ENCODE measurements at places on chromosomes 4 and X.

DNA sequence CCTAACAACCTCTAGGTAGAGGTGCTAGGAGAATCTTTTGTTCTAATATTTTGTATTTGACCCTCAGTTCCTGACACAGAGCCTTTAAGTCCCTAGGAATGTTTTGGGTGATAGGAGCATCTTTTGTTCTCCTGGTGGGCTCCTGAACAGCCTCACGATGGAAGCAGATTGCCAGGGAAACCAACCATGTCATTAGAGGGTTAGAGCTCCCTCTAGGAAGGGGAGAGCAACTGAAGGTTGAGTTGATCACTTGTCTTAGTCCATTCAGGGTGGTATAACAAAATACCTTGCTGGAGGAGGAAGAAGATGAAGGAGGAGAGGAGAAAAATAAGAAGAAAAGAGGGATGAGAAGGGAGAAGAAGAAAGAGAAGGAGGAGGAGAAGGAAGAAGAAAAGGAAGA is 9.2 kb downstream of the VCX start:
- DNase-seq, result no peak

GRCh38 chr4:61783050-61783449 is 582.9 kb downstream of the ADGRL3 start:
- DNase-seq, result no peak

DNA sequence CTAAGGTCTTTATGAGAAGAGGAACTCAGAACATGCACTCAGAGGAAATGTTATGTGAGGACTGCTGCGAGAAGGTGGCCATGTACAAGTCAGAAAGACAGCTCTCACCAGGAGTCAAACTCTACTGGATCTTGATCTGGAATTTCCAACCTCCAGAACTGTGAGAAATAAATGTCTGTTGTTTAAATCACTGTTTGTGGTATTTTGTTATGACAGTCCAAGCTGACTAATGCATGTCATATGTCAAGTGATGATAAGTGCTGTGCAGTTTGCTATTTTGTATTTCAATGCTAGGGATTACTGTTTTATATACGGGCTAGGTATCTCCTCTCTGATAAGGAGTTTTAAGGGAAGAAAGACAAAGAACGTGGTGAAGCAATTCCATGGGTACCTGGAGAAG is 162.3 kb downstream of the CPEB2 start:
- DNase-seq, result no peak

DNA sequence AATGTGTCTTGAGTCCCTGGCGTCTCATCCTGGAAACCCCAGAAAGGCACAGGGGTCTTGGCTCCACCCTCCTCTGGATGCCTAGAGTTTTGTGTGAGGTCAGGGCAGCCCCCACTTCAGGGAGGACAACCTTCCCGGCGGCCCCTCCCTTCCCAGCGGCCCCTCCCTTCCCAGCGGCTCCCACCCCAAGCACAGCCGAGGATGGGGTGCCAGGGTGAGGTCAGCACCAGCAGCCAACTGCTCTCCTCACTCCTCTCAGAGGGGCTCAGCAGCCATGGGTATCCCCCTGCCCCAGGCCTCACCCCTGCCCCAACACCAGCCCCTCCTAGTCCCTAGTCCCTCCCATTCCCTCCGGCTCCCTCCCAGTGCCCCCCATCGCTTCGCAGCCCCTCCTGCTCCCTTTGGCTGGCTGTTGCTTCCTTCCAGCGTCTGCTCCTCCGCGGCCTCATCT is 17.4 kb downstream of the DGKQ start:
- DNase-seq, result no peak

DNA sequence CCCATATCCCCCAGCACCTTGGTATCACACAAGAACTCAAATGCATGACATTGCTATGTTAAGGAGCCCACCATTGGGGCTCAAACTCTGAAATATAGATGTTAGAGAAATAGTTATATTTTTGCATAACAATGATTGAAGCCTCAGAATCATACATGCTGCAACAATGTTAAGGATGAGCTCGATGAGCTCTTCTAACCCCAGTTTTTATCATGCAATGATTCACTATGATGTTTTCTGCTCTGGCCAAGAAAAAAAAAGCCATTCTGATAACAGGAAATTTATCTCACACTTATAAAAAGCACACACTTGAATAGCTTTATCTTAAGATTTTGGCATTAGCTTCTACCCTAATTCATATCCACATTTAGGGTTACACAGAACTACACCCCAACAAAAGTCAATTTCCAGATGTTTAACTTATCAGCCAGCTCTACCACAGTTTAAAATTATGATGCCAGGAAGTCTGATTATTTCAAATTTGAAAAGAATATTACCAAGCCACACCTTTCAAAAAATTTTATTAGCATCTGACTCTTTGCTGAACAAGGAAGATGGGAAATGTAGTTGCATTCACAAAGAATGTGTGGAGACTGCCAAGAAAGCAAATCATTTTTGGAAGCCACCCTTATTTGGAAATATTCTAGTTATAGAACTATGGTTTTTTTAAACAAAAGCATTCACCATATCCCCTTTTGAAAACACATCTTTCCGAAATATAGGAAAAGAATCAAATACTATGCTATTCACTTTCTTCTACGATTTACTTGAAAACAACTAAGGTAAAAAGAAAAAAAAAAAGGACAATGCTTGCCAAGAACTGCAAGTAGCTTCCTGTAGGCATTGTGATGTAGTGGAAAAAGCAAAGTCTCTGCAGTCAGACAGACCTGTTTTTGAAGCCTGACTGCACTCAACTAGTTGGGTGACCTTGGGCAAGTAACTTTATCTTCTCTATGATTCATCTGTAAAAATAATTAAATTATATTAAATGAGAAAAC is 100.8 kb upstream of the PLS3 start:
- no peak for DNase-seq

DNA sequence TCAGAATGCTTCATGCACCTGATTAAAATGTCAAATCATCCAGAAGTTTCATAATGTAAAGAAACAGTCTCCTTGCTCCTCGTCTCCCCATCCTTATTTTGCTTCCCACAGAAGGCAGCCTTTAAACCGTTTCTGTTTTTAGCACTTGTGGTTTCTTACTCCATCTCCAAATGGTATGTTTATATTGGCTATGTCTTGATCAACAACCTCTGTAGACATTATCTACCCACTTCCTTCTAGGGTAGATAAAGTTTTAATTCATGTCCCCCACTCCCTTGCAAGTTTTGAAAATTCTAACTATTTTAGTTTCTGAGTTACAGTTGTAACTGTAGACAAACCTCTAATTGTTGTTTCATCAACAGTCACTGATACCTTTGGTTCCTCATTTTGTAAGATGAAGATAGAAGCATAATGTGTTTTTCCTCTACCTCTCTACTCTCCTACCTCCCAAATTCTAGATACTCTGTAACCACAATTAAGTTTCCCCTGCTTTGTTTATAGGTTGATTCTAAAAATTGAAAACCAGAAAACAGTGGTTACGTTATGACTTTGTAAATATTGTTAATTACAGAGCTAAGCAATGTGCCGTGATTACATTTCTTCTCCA is 291.7 kb upstream of the GATB start:
- DNase-seq, result peak; percentile 33

GRCh38 chrX:151082077-151082948 is 94.1 kb upstream of the GPR50 start:
- DNase-seq, result peak; percentile 67

- DNase-seq, result no peak
These were observed 238.8 kb downstream of the ANK2 start for GRCh38 chr4:113288257-113288656.

DNA sequence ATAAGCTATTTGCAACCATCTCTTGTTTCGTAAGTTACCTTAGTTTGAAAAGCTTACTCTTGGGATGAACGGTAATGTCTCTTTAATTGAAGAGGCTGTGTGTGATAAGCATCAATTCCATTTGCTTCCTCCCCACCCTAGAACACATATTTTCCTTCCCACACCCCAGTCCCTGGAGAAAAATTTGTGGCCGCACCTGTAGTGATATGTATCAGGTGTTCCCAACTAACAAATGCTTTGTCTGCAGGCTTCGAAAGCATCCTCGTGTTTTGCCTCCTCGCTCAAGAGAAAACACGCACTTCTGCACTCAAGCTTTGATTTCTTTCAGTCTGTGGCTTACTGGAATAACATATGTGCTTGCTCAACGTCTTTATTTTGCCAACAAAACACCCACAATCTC is 143.8 kb upstream of the OTUD4 start:
- no peak for DNase-seq

GRCh38 chr4:155638195-155638965 is 28.3 kb upstream of the GUCY1A1 start:
- peak; percentile 27 for DNase-seq

- no peak for DNase-seq
These were observed 2.8 kb upstream of the CTBP1 start for GRCh38 chr4:1251773-1252066.

DNA sequence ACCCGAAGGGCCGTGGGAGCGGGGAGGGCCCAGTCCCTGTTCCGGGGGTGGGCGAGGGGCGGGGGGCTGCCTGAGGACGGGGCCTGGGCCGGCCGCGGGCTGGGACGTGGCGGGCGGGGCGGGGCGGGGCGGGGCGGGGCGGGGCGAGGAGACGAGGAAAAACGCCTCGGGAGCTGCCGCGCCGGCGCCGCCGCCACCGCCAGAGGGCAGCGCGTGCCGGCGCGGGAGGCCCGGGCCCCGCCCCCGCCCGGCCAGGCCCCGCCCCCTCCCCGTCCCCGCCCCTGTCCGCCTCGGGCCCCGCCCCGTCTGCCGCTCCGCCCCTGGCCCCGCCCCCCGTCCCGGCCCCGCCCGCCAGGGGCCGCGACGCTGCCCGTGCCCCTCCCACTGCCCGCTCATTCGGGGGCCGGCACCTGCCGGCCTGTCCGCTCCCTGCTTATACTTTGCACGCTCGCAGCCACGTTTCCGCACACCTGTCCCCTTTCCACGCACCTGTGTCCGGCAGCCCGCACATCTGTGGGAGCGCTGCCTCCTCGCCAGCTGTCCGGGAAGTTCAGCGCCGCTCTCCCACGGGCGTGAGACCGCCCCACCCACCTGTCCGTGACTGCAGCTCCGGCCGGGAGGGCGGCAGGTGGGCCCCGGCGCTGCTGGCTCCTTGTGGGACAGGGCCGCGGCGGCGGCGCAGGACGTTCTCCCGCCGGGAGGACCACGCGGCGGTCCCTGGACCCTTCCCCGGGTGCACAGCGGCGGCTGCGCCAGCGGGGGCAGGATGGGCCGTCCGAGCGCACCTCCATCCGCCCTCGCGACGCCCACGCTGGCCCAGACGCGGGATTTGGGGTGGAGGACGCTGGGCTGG is 1.7 kb upstream of the FGFRL1 start:
- peak; percentile 73 for DNase-seq

DNA sequence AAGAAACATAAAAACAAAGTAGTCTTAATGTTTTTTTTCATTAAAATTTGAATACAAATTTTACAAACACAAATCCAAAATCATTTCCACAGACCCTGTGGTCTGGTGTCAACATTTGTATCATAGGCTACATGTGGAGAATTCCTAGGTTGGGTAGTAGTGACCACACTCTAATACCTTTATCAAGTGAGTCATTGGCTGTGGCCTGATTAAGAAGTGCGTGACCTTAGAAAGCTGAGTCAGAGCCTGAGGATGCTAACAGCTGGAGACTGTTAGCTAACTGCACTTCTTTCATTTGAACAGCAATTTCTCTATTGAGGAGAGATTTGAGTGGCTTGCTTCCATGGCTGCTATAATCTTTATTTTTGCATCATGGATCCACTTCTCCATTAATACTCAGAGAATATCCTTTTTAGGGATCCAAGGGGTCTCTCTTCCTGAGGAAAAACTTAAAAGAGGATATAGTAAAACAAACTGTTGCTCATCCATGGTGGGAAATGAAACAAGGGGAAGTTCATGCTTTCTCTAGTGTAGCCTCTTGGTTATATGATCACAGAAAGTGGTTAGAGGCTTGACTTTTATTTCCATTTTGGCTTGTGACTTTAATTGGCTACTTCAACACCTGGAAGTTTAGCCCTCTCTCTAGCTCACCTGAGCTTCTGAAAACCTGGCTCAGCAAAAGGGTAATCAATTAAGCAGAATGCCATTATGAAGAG is 335.8 kb downstream of the PABPC4L start:
- DNase-seq, result no peak

- no peak for DNase-seq
These were observed 28.7 kb downstream of the C4orf50 start for GRCh38 chr4:5989236-5990225.

DNA sequence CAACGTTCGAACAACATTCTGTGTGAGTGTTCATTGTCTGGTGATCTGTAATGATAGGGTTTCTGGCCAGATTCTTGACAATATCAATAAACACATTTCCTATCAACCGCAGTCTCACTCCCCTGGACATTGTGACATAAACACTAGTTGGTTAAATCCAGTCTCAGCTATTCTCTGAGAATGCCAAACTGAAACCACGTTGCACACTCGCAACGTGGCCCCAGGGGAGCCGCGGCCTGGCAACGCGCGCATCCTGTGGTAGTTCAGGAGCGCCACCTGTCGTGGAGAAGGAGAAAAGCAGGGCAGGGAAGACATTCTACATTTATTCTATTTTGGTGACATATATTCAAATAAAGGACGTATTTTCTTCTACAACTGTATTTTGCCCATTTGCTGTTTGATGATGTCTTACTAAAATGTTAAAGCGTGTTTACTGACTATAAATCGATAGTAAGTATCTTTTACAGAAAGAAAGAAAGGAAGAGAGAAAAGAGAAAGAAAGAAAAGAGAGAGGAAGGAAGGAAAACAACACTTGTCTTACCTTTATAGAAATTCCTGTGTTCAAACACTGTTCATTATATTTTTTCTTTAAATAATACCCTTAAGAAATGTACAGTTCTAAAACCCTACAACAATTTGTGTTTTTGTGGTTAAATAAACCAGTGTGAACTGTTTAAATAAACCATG is 738.3 kb upstream of the FRG1 start:
- DNase-seq, result peak; percentile 61

DNA sequence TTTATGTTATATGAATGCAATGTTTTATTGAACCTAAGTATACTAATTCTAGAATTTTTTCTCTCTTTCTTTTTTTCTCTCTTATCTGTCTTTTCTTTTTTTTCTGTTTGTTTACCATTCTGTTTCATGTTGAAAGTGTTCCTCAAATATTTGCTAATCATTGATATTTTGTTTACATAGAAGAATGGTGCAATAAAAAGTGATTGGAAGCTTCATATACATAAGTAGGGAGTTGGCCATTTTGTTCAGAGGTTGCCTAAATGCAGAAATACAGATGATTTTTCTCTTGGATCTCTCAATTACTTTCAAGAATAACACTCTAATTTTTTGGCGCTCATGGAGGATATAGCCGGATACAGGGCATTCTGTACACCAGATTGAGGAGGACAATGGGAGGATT is 5.7 kb upstream of the SERTM2 start:
- DNase-seq, result no peak

- no peak for DNase-seq
These were observed 2170.2 kb downstream of the PCDH7 start for GRCh38 chr4:32890398-32890797.

GRCh38 chrX:41164449-41164848 is 79.2 kb downstream of the USP9X start:
- DNase-seq, result no peak

DNA sequence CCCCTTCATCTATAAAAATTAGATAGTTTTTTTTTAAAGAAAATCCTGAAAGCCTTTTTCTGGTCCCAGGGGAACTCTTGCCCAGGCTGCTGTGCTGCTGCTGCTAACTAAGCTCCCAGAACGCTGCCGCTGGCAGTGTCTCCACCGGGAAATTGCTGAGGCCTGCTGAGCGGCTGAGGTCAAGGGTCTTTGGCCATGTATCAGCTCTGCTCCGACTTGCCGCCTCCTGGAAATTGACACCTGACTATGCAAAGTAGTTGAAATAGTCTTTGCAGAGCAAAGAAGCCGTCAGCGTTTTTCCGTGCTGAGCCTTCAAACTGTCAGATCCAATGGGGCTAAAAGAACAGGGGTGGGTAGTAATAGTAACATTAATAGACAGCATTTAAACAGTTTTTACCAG is 839 bp downstream of the QDPR start:
- DNase-seq, result peak; percentile 21

GRCh38 chr4:23877758-23878229 is 12.1 kb downstream of the PPARGC1A start:
- no peak for DNase-seq
